ENCODE measurements at places on chromosomes 4 and X.

DNA sequence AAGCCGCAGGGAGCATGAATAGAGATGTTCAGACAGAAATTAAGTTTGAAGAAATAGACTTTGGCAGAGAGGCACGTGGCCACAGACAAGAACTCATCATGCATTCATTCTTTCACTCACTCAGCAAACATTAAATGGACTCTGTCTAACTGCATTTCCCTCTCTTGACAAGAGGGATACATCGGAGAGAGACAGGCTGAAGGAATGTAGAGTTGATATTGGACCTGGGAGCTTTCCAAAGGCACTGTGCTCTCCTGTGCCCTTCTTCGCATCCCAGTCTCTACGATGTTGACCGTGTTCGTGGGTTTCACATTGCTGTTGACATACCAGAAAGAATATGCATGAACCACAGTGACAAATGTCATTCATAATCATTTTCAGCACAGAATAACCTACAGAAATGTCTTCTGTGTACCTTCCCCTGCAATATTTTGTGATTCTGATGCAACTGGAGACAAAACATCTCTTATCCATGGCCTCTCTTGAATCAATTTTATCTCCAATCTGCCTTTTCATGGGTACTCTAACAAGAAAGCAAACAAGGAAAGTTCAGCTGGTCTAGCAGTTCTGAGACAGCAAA, 34.7 kb upstream of the CD99 start:
- DNase-seq: no peak

GRCh38 chr4:129327637-129328036, 231.7 kb downstream of the C4orf33 start:
- DNase-seq: no peak

GRCh38 chrX:109902665-109903064, 100.2 kb upstream of the TMEM164 start:
- DNase-seq: no peak

DNA sequence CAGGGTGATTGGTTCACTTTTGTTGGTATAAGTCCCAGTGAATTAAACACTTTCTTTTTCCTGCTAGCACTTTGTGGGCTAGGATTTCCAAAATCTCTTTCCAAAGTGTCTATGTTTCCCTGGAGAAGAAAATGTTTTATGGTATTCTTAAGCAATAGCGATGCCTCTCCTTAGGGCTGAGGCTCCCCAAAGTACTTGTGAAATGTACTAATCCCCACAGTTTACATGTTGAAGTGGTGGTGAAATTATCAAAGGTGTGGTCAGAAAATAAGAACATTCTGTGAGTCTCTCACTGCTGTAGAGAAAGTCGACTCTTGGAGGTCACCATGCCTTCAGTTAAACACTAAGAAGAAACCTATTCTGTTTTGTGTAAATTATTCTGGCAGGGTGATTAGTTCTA, 51.5 kb upstream of the AMELX start:
- DNase-seq: no peak

GRCh38 chrX:110944751-110945675, 149.4 kb upstream of the CHRDL1 start:
- DNase-seq: no peak
